ENCODE measurements at places on chromosomes 16 and 17.

DNA sequence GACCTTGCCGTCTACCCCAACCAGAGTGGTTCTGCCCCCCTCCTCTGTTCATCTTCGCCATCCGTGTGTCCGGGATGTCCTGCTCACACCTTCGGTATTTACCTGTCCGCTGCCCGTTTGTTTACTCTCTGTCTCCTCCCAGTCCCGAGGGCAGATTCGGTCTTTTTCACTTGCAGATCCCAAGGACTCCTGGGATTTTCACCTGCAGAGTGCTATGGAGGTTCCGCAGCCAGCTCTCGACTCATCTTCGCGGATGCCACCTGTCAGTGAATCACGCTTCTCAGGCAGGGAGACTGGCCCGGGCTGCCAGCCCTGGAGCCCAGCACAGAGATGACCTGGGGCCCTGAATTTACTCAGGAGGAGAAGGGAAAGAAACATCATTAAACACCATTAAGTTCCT is 8.1 kb downstream of the CRISPLD2 start:
- DNase-seq, result no peak

DNA sequence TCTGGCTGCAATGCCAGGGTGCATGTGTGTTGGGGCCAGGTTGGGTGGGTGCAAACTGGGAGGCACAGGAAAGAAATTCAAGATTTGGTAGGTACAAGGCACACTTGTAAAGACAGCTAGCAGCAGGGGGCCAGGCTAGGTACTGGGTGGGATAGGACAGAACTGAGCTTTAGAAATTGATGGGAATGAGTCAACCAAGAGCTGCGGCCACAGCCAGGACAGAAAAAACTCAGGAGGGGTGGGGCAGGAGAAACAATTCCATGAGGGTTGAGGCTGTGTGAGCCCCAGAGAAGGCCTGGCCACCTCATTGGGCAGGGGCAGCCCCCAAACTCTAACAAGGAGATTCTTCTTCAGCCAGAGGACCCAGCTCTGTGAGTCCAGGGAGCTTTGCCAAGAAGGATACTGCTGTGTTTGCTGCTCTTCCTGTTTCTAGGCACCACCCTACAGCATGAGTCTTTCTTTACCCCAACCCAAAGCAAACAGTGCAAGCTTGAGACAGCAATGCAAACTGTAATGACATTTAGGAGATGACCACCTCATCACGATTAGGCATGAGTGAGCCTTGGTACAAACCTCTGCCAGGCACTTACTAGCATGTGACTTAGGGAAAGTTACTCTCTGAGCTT is 21.3 kb upstream of the CCDC182 start:
- DNase-seq, result no peak

DNA sequence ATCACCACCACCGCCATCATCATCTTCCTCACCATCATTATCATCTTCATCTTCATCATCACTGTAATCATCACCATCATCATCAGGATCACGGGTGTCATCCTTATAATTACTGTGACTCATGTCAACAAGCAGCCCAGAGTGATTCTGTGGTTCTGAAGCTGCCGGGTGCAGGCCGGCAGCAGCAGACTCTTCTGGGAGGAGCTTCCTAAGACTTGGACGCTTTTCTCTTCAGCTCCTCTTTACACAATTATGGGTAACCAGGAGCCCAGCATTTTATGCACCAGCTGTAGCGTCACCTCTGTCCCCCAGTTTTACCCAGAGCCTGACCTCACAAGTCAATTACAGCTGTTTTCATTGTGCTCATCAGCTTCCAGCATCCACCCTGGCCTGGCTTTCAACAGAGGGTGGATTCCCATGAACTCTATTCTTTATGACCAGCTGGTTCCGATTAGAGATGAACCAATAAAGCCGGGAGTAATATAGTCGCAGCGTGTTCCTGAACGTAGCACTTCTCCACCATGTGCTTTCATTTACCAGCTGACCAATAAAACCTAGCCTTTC is 275.8 kb downstream of the FOXL1 start:
- no peak for DNase-seq

GRCh38 chr17:19372866-19373504 is 5.3 kb upstream of the MAPK7 start:
- no peak for DNase-seq

GRCh38 chr16:75614066-75614897 is 8.8 kb downstream of the ADAT1 start:
- DNase-seq, result no peak

DNA sequence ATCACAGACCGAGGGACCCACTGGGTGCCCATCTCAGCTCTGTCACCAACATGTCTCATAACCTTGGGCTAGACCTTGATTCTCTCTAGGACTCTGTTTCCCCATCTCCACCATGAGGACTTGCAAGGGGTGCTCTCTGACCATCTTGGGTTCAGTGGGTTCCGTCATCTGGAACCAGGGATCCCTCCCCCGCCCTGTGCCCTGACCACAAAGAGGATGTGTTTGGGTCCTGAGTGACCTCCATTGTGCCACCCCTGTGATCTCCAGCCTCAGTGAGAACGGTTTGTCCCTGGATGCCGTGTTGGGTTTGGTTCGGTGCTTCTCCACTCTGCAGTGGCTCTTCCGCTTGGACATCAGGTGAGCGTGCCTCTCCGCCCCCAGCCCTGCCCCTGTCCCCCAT is 49.1 kb upstream of the CPNE2 start:
- no peak for DNase-seq
